Activated CD8-positive, alpha-beta memory T cell treated with anti-CD3 and anti-CD28 coated beads, Interleukin-2, amount 10 ng/mL, durations not matched to agents 7 days and 5 days (primary cell): ENCODE measurements at places on chromosomes 5 and 9. TPM values are rescaled to one million over a fixed set of nuclear protein-coding genes. Genes with fewer than 3 reads are reported as not detected.

DNA sequence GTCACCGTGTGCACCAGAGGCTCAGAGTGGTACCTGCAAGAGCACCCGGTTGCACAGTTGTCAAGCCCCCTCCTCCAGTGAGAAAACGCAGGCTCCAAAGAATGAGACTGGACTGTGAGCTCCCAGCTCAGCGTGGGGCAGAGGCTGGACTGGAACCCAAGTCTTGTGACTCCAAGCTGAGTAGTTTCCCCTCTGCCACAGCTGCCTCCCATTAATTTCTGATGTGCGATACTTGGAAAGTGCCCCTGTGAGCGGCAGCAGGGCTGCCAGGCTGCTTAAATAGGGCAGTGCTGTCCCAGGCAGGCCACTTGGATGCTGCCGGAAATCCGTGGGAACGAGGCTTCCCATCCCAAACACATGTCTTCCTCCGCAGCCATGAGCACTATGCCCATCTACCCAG lies 62.2 kb upstream of the ANGPTL2 start:
- no peak overlapping the region for H3K27ac ChIP-seq
- no peak for DNase-seq
- peaks cover 5% of the 10 kb centered on the region for H3K4me1 ChIP-seq
- H3K4me3 ChIP-seq = no peak overlapping the region
- no peaks in the 10 kb centered on the region for H3K36me3 ChIP-seq

- H3K4me3 ChIP-seq = no peak overlapping the region
- no peaks in the 10 kb centered on the region for H3K4me1 ChIP-seq
- H3K27ac ChIP-seq = no peak overlapping the region
- no peak for DNase-seq
- peaks cover 5% of the 10 kb centered on the region for H3K27me3 ChIP-seq
- H3K36me3 ChIP-seq = no peaks in the 10 kb centered on the region
Measured at GRCh38 chr9:84173961-84174360, 166.6 kb downstream of the SLC28A3 start.

GRCh38 chr5:90546216-90546837 lies 12.3 kb upstream of the ADGRV1 start:
- peaks cover 35% of the 10 kb centered on the region for H3K27me3 ChIP-seq
- no peaks in the 10 kb centered on the region for H3K36me3 ChIP-seq
- H3K27ac ChIP-seq = no peak overlapping the region
- H3K4me3 ChIP-seq = no peak overlapping the region

DNA sequence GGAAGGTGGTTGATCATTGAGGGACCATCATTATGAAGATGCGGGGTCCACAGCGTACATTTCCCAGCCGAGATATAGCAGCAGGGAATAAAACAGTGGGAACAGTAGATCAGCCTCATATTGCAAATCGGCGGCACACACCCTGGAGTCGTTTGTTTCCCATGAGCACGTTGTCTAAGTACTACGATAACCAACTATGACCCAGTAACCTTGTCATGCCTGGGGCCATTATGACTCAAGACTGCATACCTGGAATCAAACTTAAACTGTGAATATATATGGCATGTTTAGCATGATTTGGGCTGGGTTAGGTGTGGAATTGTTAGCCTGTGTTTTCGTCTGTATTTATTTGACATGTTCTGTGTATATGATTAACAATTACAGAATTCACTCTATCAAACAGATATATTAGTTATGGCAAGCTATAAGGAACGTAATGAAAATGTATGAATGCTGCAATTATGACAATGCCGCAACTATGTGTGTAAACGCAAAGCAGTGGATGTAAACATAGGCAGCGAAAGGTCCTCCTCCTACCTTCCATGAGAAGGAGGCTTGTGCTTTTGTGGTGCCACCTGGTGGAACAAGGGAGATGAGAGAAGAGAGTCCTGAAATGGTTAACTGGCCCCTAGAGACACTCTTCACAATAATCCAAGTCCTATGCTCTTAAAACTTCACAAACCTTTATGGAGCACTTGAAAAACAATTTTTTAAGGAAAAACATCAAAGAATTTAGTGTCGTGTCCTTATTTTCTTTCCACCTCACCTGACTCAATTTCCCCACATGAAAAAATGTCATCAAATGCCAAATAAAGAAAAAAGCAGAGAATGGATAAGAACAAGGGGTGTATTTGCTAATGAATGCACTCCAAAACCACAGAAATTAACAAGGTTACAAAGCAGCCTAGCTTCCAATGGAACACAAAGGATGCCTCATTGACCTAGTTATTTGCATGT lies 47.1 kb downstream of the SEMA5A start:
- no peaks in the 10 kb centered on the region for H3K4me1 ChIP-seq
- DNase-seq = no peak
- H3K27ac ChIP-seq = no peak overlapping the region
- H3K4me3 ChIP-seq = no peak overlapping the region

LVRN gene
- 0.23 TPM for total RNA-seq

TMEM174 gene
- not detected for total RNA-seq
